ENCODE measurements at places on chromosomes 1 and 21.
A peak's percentile ranks its signal among the peaks of the same experiment; 100 is the strongest.

DNA sequence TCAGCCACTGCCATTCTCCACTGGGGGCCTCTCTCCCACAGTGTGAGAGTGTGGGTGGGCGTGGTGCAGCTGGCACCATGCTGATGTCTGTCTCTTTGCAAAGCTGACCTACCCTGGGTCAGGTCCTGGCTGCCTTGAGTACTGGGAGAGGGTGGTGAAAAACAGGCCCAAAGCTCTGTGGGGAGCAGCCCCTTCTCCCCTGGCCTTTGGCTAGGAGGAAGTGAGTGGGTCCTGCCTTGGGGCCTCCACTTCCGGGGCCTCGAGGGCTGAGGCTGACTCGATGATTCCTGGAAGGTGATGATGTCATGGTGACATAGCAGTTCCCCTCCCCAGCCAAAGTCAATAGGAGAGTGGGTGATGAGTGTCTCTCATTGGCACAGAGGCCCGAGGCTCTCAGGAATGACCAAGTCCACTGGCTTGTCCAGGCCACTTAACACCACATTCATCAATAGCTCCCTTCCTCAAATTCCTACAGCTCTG is 53.0 kb downstream of the IER5 start:
- DNase-seq: no peak

DNA sequence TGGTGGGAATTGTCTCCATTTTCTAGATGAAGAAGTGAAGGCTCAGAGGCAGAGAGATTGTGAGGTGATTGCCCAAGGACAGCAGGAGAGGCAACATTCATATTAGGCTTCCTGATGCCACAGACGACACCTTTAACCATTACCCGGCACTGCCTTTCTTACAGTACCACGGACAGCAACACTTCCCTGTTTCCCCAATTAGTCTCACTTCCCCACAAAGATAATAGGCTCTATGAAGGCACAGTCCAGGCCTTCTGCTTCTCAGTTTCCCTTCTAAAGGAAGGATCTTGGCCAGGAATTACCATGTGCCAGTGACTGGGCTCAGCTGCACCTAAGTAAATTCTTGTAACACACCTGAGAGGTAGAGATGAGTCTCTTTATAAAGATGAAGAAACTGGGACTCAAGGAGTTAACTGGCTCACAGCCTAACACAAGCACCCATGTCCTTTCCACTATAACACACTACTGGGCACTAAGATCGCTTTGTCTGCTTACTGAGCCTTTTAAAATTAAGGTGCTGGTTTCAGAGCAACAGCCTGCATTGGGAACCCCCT is 9.6 kb downstream of the IGSF9 start:
- DNase-seq: peak; percentile 65

- peak; percentile 22 for DNase-seq
Observed at GRCh38 chr1:8763888-8764287, 53.6 kb downstream of the RERE start.

GRCh38 chr21:37043818-37044217 is 29.1 kb downstream of the PIGP start:
- peak; percentile 48 for DNase-seq

DNA sequence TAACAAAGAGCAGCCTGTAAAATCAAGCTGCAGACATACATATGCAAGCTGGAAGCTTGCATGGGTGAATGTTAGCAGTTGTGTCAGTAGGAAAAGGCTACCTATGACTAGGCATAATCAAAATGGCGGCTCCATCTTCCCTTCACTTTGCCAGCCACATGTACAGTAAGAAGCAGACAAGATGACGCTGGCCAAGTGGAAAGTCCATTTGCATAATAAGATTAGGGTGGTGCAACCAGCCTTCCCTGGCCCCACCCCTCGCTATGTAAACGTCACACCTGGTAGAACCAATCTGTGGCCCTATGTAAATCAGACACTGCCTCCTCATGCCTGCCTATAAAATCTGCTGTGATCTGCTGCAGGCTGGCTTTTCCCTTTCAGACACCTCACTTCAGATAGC is 171.9 kb upstream of the USP25 start:
- DNase-seq: no peak

- DNase-seq: no peak
Observed at GRCh38 chr1:194644528-194644927, 1458.1 kb upstream of the B3GALT2 start.

DNA sequence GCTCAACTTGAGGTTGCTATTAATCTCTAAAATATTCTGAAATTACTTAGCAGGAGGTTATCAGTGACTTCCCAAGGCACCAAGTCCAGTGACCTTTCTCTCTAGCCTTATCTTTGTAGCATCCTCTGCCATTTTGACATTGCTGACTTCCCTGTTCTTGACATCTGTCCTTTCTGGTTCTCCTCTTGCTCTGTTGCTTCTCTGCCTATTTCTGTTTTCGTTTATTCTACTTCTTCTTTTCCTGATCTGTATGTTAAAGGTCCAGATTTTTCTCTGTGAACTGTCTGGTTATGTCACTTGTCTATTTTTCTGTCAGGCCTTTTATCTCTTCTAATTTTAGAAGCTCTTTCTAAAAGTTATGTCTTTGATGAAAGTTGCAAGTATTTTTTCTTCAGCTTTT is 178.8 kb downstream of the VPS13D start:
- no peak for DNase-seq
